ENCODE measurements at places on chromosomes 12 and 14.

DNA sequence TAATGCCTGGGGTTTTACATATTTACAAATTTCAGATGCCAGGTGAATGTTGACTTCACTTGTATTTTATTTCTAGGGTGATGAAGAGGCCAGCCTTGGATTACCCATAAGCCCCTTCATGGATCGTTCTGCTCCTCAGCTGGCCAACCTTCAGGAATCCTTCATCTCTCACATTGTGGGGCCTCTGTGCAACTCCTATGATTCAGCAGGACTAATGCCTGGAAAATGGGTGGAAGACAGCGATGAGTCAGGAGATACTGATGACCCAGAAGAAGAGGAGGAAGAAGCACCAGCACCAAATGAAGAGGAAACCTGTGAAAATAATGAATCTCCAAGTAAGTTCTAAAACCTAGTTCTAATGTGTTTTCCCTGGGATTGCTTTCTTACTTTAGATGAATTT is 41.3 kb upstream of the SLCO1C1 start:
- no peak for DNase-seq

DNA sequence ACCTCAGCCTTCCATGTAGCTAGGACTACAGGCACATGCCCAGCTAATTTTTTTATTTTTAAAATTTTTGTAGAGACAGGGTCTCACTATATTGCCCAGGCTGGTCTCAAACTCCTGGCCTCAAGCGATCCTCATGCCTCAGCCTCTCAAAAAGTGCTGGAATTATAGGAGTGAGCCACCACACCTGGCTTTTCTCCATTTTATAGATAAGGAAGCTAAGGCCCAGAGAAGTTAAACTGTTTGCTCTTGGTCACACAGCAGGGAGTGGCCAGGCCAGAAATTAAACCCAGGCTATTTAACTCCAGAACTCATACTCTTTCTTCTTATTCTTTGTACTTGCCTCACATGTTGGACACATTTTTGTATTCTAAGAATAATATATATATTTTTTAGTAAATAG is 16.5 kb downstream of the UBE3B start:
- no peak for DNase-seq

- DNase-seq: no peak
Observed at GRCh38 chr12:32454075-32454474, 54.7 kb downstream of the FGD4 start.

GRCh38 chr12:62748941-62749468 is 185.9 kb downstream of the PPM1H start:
- no peak for DNase-seq
